ENCODE measurements at places on chromosomes 12 and 14.

GRCh38 chr12:30286345-30286926, 409.2 kb downstream of the IPO8 start:
- no peak for DNase-seq

DNA sequence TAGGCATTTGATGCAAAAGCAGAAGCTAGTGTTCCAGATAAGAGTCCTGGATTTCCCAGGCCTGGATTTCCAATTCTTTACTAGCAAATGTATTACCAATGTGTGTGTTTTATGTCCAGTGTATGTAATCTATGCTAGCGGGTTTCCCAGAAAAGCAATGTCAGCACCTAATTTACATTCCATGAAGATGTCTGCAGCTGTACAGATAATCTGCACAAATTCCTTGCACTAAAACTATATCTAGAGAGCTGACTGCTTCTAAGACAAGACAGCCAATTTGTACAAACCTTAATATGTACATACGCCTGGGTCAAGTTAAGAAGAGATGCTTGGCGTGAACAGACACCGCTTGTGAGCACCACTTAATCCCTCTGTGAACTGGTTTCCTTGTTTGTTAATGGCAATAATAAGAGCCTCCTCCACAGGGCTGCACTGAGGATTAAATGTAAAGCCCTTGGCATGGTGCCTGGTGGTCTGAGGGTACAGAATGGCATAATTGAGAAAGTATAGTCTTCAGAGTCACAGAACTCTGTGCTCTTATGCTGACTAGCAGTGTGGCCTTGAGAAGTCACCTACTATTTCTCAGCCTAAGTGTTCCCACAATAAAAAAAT, 185.6 kb downstream of the EPS8 start:
- DNase-seq = no peak

DNA sequence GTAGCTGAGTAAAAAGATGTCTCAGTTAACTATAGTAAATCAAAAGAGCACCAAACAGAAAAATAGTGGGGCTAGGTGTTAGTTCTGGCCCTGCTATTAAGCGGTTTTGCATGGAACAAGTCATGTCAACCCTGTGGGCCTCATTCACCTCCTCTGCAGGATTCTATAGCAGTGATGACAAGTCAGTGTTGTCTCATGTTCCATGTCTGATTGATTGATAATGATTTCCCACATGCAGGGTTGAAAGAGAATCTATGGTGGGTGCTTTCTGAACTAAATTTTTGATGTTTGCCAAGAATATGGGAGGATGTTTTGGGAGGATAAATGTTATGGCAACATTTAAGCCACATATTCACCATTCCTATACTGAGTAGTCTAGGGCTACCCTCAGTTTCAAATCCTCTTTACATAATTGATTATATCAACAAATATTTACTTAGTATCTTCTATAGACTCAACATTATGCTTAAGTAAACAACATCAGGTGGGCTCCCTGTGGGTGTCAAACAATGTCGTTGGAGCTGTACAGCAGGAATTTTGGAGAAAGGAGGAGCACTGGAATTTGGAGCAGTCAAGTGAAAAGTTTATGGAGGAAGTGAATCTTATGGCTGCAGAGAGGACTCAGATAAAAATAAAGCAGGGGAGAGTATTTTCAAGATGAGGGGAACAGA, 48.6 kb downstream of the IRAK3 start:
- no peak for DNase-seq

- DNase-seq = no peak
These were observed 136.8 kb downstream of the TBX5 start for GRCh38 chr12:114269153-114269552.

DNA sequence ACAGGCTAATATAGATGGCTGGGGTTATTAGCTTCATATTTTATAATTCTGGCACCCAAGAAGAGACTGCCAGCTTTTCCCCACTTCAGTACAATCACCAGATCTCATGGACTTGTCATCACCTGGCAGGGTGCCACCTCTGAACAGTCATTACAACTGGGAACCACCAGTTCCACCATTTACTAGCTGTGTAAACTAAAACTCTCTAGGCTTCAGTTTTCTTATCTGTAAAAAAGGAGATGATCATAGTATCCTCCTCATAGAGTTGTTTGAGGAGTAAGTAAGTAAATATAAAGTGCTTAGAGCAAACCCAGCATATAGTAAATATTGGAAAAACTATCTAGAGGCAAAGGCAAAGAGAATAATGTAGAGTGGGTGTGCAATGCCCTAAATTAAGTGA, 19.3 kb downstream of the CPNE8 start:
- DNase-seq = no peak

DNA sequence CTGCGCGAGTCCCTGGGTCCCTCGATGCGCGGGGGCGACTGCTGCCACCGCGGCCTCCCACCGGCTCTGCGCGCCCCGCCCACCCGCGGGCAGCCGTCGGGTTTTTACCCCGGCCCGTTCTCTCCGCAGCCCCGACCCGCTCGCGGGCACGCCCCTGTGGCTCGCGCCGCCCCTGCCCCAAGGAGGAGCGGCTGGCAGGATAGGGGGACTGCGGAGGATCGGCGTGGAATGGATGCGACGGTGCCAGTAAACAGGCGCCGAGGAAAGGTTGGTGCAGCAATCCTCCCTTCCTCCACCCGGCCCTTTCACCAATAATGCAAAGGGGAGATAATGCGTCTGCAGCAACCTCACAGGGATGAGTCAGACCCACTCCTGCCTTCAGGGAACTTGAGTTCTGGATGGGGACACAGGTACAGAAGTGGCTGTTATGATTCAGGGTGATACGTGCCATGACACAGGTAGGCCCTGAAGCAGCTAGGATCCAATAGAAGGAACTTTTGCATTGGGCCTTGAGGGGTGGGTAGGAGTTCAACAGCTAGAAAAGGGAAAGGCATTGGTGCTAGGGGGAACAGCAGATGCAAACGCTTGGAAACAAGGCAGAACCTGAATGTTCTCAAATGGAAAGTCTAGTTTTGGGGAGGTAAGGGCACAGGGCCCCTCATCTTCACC, 554 bp upstream of the DEGS2 start:
- DNase-seq = no peak

DNA sequence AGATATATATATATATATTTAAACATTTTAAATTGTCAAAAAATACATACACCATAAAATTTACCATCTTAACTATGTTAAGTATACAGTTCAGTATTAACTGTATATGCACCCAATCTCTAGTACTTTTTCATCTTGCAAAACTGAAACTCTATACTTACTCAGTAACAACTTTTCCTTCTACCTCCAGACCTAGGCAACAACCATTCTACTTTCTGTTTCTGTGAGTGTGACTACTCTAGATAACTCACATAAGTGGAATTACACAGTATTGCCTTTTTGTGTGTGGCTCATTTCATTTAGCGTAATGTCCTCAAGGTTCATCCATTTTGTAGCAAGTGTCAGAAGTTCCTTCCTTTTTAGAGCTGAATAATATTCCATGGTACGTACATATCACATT, 8.2 kb downstream of the FAM234B start:
- DNase-seq = no peak

GRCh38 chr12:105510526-105510925, 180.0 kb downstream of the C12orf75 start:
- no peak for DNase-seq

DNA sequence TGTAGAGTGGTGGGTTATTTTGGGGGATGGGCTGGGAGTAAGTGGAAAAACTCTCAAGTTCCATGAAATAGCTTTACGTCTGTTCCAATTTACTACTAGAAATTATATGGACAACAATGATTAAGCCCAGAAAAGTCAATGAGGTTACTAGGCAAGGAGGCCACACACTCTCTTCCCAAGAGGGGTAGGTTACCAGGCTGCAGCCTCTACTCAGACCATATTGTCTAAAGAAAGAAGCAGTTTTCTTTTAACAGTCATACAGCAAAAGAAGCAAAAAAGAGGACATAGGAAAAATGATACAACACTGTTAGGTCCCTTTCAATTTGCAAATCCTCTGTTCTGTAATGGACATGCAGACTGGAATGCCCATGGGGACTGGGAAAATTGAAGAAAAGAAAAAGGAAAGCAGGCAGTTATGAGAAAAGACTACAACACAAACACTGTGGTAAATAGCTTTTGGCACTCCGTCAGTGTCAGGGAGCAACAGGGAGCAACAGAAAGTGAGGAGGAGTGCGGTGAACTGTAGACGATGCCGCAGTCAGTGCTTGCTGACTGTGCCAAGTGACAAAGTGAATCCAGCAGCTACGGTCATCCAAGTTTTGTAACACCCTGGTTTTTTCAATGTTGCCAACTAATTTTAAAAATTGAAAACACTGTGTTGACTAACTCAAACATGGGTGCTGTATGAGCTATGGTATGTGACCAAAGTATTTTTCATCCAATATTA, 39.8 kb upstream of the HMGA2 start:
- no peak for DNase-seq

GRCh38 chr14:82657186-82657675, 1123.6 kb upstream of the SEL1L start:
- no peak for DNase-seq

GRCh38 chr12:42296503-42297109, 29.3 kb downstream of the ZCRB1 start:
- no peak for DNase-seq

DNA sequence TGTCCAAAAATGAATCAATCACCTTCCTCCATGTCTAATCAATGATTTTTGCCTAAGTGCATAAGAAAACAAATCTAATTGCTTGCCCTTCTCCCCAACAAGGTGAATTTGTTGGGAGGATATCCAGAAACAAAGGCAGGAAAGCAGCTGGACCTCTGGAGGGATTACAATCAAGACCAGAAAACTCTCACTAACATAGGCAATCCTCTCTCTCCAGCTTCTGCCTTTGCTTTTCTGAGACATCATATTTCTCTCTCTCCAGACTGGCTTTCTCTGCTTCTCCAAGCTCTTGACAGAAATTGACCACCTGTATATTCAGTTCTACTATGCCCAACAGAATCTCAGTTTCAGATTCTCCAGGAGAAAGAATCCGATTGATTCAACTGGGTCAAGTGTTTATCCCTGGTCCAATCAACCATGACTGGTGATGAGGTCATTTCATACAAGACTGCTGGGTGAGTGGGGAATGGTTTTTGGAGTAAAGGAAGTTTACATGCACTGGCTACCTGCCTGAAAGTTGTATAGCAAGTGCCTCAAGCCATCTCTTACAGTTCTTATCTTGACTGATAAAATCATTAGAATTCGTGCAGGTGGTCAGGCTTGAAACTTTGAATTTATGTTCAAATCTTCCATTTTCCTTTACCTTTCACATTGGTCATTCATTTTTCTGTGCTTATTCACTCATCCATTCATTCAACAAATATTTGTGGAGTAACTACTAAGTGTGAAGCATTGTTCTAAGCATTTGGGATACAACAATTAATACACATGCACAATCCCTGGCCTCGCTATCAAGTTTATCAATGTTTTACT, 22.2 kb upstream of the CFAP54 start:
- no peak for DNase-seq

GRCh38 chr12:65968359-65968758, 144.1 kb downstream of the HMGA2 start:
- no peak for DNase-seq

GRCh38 chr14:24866067-24866639, 183.8 kb downstream of the STXBP6 start:
- no peak for DNase-seq

GRCh38 chr12:76548222-76548837, 11.2 kb downstream of the OSBPL8 start:
- DNase-seq = no peak

GRCh38 chr12:28973491-28973890, 175.6 kb upstream of the FAR2 start:
- no peak for DNase-seq

DNA sequence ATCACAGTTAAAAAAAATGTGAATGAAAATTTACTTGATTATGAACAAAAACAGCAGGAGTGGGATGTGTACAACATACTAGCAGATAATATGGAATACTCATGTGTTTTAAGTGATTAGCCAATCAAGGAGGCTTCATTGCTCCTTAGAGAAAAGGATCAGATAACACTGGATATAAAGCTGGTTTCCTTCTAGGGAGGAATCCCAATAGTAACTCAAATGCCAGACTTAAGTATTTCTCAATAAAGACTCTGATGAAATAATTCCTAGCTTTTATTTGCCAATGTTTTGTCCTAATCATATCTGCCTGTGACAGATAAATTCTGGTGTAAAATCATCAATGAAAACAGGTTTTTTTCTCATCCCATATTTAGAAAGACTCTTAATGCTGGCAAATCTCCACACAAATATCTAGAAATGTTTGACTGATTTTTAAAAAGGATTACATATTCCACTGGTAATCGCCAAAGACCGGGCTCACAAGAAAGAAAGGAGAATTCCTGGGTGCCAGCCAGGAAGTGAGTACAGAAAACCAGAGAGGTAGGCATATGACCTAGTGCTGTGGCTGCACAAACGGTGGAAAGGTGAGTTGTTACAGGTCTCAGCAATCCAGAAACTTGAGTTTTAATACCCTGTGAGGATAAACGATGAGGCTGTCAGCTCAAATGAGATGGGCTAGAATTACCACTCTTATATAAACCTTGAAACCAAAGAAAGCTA, 108.6 kb upstream of the TTC7B start:
- DNase-seq = no peak

- DNase-seq = no peak
These were observed 222.0 kb upstream of the LRIG3 start for GRCh38 chr12:59142183-59142790.

DNA sequence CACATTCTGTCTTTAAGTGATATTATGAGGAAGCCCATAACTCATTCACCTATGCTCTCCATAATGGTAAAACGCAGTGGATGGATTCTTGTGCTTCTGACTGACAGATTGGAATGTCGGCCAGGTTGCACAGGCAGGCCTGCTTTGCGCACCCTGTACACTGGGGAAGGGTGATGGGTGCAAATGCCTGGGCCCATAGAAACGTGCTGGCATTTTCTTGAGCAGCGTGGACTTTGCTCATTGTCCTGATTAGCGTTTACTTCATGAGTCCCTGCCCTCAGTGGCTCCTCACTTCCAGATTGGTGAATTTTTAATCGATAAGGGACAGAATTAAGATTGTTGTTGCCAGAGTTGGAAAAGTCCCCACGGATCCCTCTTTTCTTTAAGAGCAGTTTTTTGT, 80.9 kb upstream of the TRAF3 start:
- no peak for DNase-seq

DNA sequence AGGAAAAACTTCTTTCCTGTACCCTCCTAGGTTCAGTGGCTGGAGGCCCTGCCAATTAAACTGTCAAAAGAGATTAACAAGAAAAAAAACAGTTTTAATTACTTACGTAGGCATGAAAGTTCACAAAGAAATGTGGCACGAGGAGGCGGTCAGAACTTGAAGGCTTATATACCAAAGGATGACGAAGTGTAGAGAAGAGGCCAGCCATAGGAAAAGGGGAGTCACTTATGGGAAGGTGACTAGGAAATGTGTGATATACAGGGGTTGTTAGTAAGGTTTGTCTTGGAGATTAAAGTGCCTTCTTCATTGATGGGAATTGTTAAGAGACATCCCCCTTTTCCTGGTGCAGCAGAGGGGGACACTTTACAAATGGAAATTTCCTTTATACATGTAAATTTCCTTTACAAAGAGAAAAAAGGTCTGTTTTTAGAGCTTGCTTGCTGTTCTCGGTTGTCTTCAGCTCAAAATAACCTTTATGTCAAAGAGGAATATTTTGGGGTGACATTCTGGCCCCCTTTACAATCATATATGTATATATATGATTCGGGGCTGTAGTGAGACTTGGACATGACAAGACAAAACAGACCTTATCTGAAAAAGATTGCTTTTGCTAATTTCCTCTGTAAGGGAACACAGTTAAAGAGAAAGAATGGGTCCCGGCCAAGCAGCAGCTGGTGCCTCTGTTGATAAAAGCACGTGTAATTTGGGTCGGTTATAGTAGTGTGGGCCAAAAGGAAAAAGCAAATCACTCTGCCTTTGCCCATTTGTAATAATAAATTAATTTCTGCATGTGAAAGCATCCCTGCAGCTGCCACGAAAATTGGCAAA, 38.6 kb downstream of the SYNE2 start:
- no peak for DNase-seq

GRCh38 chr12:12560587-12561370, 1.9 kb downstream of the DUSP16 start:
- DNase-seq = peak; percentile 68

Measured in renal cortex interstitium (tissue), 15 donors.